ENCODE measurements at places on chromosomes 4 and X. TPM values are rescaled to one million over a fixed set of nuclear protein-coding genes. Genes with fewer than 3 reads are reported as not detected.

Gene TEX13D
- total RNA-seq, result not detected

Gene REPS2
- 0.89 TPM for total RNA-seq

Gene USP17L17
- not detected for total RNA-seq

Gene CYTL1
- not detected for total RNA-seq

Gene CXCL5
- 59.0 TPM for total RNA-seq

Gene WNK3
- total RNA-seq, result not detected

Gene DLG3
- total RNA-seq, result 2.0 TPM

Gene CNGA1
- total RNA-seq, result not detected

Gene EDA
- 0.76 TPM for total RNA-seq

Gene SPATA4
- 0.07 TPM for total RNA-seq

Gene CSAG2
- total RNA-seq, result not detected

Gene KCNE5
- total RNA-seq, result 0.13 TPM

Gene LRCH2
- total RNA-seq, result 0.01 TPM

Gene SORCS2
- total RNA-seq, result 4.7 TPM

Gene GAGE12F
- not detected for total RNA-seq

Gene USP17L5
- total RNA-seq, result not detected

Gene CCDC160
- total RNA-seq, result 0.14 TPM

Gene TEX13C
- 0.01 TPM for total RNA-seq

Gene RIPPLY1
- total RNA-seq, result 0.08 TPM

Gene MAGEE2
- total RNA-seq, result not detected

Gene TNIP3
- 0.44 TPM for total RNA-seq

Gene CFAP99
- 0.12 TPM for total RNA-seq

Gene ATG4A
- 8.4 TPM for total RNA-seq

Gene MAGEA9B
- 0.07 TPM for total RNA-seq

Gene MAGEA1
- not detected for total RNA-seq

Gene SLC4A4
- 2.6 TPM for total RNA-seq

Gene NWD2
- not detected for total RNA-seq

Gene NDP
- not detected for total RNA-seq

Gene GJB1
- total RNA-seq, result 0.08 TPM

Gene EBP
- 146 TPM for total RNA-seq

Gene FRMPD4
- total RNA-seq, result 0.04 TPM

Gene TMSB15C
- total RNA-seq, result 0.31 TPM

Gene STS
- 2.4 TPM for total RNA-seq

Gene ERCC6L
- 14.3 TPM for total RNA-seq

Gene ARHGEF38
- total RNA-seq, result not detected

Gene FREM3
- not detected for total RNA-seq

Gene C1QTNF7
- not detected for total RNA-seq

Gene EDNRA
- 0.33 TPM for total RNA-seq

Gene VEGFC
- total RNA-seq, result 15.7 TPM

Gene SAGE1
- not detected for total RNA-seq

Gene TMEM156
- 19.5 TPM for total RNA-seq

Gene IL1RAPL2
- not detected for total RNA-seq

Gene PIR
- 54.4 TPM for total RNA-seq

Gene XAGE2
- total RNA-seq, result not detected

Gene PARM1
- total RNA-seq, result 0.61 TPM

Measured in A549 treated with DMSO at 1 μM for 4 hours (cell line).